Large intestine (tissue), 12 donors: ENCODE measurements at places on chromosomes 3 and 15.

GRCh38 chr3:169179722-169180121 is 483.8 kb downstream of the MECOM start:
- DNase-seq = peak; percentile 64

- no peak for DNase-seq
Measured at GRCh38 chr15:77285057-77285997, 134.6 kb downstream of the PEAK1 start.

DNA sequence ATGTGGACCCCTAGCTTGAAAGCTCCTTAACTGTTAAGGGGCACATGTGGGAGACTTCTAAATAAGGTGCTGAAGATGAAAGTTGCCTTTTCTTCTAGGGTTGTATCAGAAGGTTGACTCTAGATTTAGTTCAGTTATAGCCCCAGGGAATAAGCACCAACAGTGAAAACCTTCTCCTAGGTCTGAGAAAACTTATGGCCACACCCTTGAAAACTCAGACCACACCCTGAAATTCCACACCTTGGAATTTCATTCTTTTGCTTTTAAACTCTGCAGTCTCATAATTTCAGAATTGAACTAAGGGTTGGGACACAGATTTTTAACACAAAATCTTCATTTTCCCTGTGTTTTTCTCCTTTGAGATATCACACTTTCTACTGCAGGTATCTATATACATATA is 355.8 kb upstream of the IL12A start:
- no peak for DNase-seq

DNA sequence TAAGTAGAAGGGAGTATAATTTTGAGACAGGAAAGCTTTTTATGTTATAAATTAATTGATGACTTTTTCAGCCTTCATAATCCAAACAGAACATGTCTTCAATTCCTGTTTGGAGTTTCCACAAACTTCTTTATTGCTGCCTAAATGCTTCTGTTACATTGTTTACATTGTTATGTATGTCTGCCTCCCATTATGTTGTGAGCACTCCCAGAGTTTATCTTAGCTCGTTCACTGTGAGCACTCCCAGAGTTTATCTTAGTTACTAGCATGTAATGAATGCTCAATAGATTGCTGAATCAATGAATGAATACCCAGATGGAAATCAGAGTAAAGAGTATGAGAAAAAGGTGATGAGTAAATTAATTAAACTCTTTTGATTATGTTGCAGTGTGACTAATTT is 1178.0 kb downstream of the ROBO1 start:
- DNase-seq = no peak

- peak; percentile 32 for DNase-seq
Measured at GRCh38 chr3:126205717-126206655, 25.6 kb upstream of the ALDH1L1 start.

DNA sequence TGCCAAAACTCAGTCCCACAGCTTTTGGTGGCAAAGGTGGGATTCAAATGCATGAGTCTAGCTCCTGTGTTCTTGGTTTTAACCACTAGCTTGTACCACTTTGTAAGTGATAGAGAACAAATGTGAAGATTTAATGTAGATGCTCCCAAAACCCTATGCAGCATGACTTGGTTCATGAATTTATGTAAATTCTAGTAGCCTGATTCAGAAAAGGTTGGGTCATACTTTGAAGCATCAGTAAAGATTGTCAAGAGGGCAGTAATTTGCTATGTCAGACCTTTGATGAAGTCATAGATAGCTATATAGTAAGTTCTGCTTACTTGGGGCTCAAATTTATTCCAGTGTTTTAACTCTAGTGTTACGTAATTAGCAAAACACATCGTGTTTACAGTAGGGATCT is 75.6 kb downstream of the VPS8 start:
- DNase-seq = no peak

GRCh38 chr15:85312486-85312885 is 67.9 kb upstream of the AKAP13 start:
- no peak for DNase-seq
